AG04450 (cell line): ENCODE measurements at places on chromosomes 12 and 14.

DNA sequence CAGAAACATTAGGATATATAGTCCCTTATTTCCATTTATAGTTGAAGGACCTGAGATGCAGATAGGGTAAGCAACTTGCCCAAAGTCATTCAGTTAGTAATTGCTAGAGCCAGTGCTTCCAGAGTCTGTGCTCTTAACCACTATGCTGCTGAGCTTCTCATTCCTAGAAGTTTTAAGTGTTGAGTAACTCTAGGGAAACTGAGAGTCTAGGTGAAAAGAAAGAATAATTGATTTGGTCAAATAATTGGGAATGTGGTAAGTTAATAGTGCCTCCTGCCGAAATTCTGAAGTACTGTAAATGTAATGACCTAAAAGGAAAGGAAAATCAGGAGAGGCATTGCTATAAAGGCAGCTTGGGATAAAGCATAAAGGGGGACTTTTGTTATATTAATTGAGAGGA, 14.1 kb downstream of the PYROXD1 start:
- no peak for DNase-seq

DNA sequence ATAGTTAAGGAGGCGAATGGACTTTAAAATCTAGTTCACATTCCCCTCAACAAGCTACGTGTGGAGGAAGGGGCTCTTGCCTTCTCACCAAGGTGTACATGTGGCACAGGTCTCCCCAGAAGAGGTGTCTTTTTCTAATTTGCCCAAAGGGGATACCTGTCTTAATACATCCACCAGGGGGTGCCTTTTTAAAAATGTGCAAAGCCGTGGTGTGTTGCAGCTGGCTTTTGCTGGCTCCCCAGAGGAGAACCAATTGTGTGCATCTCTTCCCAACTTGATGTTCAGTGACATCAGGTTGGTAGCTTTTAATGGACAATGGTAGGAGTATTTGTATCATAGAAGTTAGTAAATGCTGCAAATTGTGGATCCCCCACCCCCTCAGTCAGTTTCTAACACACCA, 33.8 kb downstream of the CREBL2 start:
- DNase-seq = no peak

DNA sequence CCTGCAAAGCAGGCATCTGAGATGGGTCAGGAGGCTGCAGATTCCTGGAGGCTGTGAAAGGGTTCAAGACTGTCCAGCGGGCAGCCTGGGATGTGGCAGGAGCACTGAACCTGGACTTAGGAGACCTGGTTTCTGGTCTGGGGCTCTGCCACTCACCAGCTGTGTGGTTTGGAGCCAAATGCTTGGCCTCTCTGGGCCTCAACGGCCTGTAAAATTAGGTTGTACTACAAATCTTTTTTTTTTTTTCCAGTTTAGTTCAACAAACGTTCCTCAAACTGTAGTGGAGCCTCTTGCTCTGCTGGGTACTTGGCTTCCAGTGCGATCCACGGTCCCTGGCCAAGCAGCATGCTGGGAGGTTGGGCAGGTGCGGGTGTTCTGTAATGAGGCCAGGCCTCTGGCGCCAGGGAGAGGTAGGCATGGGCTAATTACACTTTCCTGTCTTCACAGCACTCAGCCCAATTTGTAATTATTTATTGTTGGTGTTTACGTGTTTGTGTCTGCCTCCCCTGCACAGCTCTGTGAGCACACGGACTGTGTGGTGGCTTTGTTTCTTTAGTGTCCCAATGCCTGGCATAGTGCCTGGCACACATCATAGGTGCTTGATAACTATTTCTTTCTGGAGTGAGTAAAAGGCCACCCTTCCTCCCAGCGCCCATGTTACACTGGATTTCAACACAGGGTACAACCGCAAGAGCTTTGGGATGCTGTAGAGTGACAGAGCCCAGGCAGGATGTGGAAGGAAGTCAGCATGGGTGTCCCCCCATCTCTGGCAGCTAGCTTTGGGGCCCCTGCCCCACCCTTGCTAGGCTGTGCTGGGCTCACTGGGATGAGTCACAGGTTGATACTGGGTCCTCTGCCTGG, 5.8 kb upstream of the KRT80 start:
- no peak for DNase-seq

GRCh38 chr12:128549601-128550218, 274.0 kb downstream of the SLC15A4 start:
- no peak for DNase-seq

DNA sequence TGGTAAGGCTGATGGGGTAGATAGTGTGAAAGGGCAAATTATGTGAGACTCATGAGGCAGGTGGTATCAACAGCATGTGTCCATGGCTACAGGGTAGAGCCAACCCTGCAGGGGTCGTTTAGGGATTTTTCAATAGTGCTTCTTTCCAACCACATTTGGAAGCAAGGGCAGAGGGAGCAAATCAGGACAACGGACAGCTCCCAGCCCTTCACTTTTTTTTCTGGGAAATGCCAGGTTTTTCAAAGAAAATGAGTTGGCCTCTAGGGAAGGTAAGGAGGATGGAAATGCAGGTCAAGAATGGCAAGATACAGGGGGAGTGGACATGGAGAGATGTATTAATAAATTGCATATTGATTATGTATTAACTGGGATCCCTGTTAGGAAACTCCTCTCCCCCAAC, 4.9 kb upstream of the CMA1 start:
- DNase-seq = no peak

GRCh38 chr14:72450473-72451044, 443.3 kb downstream of the DPF3 start:
- DNase-seq = no peak

- DNase-seq = no peak
These were observed 65.7 kb downstream of the TMEM30B start for GRCh38 chr14:61215222-61216020.

DNA sequence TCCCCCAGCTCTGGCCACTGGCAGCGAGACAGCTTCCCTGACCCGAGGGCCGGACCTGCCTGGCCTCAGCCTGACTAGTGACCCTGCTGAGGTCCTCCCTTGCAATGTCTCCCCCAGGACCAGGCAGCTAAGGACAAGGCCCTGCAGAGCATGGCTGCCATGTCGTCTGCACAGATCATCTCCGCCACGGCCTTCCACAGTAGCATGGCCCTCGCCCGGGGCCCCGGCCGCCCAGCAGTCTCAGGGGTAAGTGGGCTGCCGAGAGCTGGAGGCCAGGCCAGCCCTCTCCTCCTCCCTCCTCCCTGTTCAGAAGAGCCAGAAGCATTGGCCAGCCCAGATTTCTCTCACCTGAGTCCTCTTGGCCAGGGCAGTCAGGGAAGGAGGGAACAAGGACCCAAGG, 58.1 kb downstream of the TEAD4 start:
- DNase-seq = no peak

DNA sequence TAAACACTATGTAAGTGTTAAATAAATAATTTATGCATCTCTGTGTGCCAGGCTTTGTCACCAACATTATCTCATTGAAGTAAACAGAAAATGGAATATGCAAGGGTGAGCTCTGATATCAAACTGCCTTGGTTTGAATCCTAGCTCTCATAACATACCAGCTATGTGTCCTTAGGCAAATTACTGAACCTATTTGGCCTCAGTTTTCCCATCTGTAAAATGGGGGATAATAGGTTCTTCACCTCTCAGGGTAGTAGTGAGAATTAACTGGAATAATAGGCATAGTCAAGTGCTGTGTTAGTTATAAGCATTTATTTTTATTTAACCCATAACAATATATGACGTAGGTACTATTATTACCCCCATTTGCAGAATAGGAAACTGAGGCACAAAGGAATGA, 190.8 kb upstream of the SRRM4 start:
- no peak for DNase-seq

DNA sequence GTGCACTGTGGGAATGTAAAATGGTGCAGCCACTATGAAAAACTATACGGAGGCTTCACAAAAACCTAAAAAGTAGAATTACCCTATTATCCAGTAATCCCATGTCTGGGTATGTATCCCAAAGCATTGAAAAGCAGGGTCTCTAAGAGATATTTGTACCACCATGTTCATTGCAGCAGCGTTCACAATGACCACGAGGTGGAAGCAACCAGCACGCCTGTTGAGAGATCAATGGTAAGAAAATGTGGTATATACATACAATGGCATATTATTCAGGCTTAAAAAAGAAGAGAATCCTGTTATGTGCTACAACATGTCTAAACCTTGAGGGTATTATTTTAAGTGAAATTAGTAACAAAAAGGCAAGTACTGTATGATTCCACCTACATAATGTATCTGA, 910 bp upstream of the NOPCHAP1 start:
- no peak for DNase-seq

GRCh38 chr12:2557597-2557996, 237.2 kb upstream of the FKBP4 start:
- DNase-seq = no peak

DNA sequence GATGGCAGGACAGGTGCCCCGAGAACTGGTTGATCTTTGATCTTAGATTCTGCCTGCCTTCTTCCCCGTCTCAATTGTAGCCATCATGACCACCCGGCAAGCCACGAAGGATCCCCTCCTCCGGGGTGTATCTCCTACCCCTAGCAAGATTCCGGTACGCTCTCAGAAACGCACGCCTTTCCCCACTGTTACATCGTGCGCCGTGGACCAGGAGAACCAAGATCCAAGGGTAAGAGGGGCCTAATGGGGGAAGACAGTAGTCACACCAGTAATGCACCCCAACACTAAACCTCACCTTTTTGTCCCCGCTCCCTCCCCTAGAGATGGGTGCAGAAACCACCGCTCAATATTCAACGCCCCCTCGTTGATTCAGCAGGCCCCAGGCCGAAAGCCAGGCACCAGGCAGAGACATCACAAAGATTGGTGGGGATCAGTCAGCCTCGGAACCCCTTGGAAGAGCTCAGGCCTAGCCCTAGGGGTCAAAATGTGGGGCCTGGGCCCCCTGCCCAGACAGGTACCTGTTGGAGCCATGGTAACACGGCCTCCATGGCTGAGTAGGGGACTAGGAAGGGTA, 556 bp downstream of the TROAP start:
- no peak for DNase-seq

- no peak for DNase-seq
These were observed 15.8 kb upstream of the ANKRD9 start for GRCh38 chr14:102525219-102525928.

DNA sequence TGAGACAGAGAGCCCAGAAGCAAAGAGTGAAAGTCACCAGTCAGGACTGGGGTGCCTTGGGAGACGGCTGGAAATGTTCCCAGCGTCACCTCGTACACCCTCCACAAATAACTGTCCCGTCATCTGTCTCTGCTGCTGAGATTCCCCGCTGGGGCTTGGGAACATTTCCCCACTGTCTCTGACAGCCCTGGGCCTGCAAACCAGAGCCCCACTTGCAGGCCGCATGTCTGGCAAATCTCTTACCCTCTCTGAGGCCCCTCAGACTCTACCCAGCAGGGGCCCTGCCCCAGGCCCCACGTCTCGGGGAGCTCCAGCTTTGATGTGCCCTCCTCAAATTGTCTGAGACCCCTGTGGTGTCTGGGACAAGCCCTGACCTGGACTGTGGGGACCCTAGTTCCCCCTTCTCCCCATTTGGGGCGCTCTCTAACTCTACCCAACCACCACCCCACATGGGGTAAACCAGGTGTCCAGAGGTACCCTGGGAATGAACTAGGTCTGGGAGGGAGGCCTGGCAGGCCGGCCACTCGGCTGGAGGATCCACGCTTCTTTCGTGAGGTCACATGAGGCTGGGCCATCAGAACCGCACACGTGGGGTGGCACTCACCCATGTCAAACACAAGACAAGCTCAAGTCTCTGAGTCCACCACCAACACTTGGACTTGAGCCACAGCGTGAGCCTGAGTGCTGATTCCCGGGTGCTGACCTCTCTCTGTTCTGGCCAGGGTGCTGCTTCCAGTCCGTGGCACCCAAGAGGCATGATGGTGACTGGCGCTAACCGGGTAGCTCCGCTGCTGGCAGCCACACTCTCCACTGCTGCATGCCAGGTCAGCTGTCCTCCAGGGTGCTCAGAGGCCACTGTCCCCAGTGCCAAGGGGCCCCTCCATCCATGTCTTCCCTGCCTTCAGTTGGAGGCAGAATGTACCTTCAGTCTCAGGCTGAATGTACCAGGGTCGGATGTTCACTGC, 59.8 kb downstream of the DIO3 start:
- DNase-seq = no peak

- no peak for DNase-seq
These were observed 328.9 kb downstream of the TMTC2 start for GRCh38 chr12:83015390-83016217.

- DNase-seq = no peak
These were observed 4.2 kb downstream of the TESPA1 start for GRCh38 chr12:54980341-54980740.

DNA sequence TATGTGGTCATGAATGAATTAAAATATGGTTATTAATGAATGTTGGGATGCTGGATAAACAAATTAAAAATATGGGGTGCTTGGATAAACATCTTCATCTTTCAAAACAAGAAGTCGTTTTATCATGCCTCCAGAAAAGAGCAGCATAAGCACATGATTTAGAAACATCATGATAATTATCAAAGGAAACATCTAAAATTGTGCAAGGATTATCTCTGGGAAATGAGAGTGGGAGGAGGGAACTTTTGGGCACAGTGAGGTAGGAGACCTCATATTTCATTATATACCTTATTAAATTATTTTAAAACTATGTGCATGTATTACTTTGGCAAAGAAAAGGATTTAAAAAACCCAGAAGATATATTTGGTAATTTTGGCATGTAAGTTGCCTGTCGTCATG, 8.9 kb downstream of the C3AR1 start:
- no peak for DNase-seq
